Activated CD8-positive, alpha-beta memory T cell treated with anti-CD3 and anti-CD28 coated beads for 1 hour (primary cell): ENCODE measurements at places on chromosomes 6 and 20.

DNA sequence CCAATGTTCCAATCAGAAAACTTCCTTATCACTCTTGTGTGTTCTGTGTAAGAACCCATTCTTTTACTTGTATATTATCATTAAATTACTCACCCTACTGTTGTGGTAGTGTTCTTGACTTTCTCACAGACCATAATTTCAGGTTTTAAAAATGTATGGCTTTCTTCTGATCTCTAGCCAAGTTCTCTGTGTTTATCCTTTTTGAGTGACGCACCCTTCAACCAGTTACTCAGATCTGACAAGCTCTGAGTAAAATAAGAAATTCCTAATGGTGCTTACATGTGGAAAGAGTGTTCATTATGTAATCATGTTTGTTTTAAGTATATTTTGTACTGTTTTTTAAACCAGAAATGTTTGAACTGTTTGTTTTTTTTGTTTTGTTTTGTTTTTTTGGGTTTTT, 11.0 kb downstream of the TBPL1 start:
- no peak for DNase-seq

- no peak for DNase-seq
These were observed 49.4 kb downstream of the PYGB start for GRCh38 chr20:25297141-25297905.

- no peak for DNase-seq
These were observed 61.1 kb downstream of the TBC1D7 start for GRCh38 chr6:13267142-13267651.

DNA sequence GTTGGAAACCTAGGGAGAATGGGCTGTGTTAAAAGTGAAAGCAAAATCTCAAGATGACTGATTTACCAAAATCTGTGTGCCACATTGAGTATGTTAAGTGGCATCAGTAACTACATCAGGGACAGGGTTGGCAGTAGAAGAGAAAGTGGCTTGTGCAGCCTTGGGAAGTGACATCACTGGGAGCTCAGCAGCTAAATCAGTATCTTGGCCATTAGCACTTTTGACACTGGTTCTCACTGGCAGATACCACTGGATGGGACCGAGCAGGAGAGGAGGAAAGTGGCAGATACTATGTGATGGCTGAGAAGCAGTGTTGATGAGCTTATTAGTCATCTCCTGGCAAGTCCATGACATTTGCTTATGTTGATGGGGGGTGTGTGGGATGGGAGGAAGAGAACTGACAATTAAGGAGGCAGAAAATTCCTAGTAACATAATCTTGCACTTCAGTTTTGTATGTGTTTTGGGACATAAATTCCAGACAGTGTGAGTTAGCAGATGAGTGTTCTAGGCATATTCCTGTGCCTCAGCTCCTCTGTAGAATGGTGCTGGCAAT, 322.2 kb downstream of the SOX4 start:
- DNase-seq: no peak

GRCh38 chr6:157621406-157621805, 201.6 kb upstream of the SNX9 start:
- no peak for DNase-seq

DNA sequence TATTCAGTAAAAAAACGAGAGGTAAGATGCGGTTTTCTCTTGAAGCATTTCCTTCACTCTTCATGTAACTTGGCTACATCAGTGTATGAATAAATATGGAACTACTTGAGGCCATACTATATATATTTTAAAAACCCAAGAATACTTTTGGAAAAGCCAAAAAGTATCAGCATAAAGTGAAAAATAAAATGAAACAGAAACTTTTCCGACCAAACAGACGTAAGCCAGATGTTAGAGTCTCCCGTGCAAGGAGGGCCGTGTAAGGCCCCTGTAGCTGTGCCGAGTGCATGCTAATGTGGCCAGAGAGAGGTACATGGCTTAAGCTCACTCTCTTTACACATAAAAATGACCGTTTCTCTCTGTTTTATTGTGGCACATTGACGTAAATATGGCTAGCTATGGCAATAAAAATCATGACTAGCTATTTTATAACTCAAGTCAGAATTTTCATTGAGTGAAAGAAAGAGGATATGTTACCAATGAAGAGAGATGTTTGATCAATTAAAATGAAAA, 140.1 kb upstream of the GMDS start:
- no peak for DNase-seq

DNA sequence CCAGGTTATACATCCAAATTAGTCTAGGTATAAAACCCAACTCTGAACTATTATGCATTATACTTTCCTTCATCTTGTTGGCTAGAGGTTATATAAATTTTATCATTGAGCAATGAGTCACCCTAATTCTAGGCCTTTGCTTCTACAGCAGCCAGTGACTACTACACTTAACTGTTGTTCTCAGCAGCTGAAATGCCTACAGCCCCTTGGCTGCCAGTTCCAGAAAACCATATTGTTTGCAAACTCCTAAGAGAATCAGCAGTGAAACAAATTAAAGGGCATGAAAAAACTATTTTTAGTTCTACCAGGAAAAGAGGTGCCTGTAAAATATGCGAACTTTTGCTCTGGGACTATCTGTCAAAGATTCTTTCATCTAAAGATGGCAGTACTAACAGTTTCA, 292.8 kb downstream of the FRK start:
- no peak for DNase-seq

DNA sequence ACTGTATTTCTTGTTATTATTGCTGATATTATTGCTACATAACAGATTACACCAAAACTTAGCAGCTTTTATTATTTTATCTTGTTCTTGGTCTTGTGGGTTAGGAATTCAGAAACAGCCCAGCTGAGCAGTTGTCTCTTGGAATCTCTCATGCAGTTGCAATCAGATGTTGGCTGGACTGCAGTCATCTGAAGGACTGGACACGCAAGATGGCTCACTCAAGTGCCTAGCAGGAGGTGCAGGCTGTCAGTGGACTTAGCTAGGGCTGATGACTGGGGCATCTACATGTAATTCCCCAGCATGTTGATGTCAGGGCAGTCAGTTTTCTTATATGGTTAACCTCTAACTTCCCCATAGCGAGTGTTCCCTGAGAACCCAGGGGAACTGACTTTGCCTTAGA, 128.6 kb upstream of the PLCB4 start:
- DNase-seq: no peak

DNA sequence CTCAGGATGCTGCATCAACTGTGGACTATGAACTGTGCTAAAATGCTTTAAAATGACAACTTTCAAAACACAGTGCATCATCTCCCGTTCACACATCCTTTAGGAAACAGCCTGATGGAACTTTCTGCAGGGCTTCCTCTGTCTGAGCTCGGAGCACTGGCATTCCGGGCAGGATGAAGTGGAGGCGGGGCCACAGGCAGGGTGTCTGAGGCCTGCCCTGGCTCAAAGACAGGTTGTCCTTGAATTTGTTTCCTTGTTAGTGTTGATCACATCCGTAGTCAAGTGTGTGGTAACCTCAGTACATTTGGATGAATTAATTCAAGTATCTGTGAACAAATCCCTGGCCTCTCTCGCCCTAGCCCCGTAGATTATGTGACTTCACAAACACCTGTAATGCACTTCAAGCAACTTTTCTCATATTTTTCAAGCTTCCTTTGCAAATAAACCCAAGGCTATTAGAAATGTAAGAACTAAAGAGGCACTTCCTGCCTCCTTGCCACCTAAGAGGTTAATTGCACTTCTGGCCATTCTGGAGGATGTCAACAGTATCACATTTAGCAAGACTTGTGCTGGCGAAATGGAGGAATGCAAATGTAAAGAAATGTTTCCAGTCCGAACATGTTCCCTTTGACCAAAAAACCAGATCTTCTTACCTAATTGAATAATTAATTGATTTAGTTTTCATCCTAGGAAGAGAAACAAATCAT, 3.1 kb downstream of the CD93 start:
- no peak for DNase-seq

- DNase-seq: no peak
These were observed 17.6 kb downstream of the EEF1A1 start for GRCh38 chr6:73503027-73503772.

DNA sequence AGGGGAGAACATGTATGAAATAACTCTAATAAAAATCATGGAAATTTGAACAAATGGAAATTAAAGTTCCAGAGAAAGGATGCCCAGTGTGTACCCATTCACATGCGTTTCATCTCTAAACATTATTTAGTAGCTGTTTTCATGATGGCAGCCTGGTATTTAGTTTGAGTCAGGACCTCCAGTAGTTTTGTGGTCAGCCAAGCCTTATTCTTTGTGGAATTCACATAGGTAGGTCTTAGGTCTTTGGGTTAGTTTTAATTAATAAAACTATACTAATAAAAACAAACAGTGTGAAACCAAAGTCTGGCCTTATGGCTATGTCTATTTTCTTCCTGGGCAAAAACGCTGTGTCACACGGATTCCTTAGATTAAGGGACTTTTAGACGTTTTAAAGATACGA, 137.8 kb downstream of the FOXC1 start:
- DNase-seq: no peak

GRCh38 chr6:52103623-52104022, 16.2 kb upstream of the PKHD1 start:
- no peak for DNase-seq

GRCh38 chr20:53580376-53581111, 13.1 kb downstream of the ZNF217 start:
- no peak for DNase-seq

DNA sequence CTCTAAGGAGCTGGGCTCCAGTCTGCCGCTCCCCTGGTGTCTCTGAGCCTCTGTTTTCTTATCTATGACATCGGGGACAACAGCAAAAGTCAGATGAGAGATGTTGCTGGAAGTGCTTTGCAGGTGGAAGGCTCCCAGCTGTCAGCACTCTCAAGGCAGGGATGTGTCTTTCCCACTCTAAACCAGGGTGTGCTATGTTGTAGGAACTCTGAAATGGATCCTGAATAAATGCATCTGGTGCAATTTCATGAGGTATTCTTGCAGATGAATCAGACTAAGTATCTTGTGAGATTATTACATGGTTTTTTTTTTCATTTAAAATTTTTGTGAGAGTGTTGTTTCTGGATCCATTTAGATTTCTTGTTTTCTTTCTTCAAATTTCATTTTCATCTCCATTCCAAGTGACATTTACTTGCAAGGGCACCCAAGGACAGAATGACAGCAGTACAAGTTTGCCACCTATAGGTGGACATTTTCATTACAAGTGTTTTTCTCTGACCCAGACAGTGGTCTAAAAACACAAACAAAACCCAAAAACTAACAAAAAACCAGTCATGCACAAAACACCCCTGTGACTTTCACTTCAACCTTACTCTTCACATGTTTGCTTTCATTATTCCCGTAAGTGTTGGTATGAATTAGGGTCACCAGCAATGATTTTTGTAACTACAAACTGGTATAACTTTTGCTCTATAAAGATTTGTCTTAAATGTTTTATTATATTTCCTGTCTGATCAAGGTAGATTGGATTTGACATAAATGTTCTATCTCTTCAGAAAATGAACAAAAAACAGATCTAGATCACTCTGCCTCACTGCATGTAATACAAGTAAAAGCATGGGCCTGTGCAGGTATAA, 14.7 kb upstream of the SIM1 start:
- no peak for DNase-seq

GRCh38 chr6:146041282-146041681, 12.4 kb downstream of the GRM1 start:
- DNase-seq: no peak

DNA sequence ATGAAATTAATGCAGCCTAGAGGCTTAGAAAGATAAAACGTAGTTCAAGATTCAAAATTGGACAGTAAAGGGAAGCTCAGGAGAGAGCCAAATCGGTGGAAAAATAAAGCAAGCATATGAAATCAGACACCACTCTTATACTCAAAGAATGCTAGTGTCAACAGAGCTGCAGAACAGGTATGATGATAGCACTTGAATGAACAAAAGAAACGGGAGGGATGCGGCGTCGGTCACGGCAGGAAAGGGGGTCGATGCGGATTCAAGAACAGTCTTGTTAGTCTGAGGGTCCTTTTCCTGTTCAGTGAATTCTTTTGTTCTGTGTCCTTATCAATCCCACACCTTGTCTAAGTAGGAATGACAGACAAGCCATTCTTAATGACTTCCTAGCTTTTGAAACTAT, 114.4 kb downstream of the FOXC1 start:
- DNase-seq: no peak

- DNase-seq: no peak
These were observed 142.6 kb downstream of the CEBPB start for GRCh38 chr20:50333131-50333670.

- no peak for DNase-seq
These were observed 459.2 kb upstream of the SOX4 start for GRCh38 chr6:21134356-21134755.

DNA sequence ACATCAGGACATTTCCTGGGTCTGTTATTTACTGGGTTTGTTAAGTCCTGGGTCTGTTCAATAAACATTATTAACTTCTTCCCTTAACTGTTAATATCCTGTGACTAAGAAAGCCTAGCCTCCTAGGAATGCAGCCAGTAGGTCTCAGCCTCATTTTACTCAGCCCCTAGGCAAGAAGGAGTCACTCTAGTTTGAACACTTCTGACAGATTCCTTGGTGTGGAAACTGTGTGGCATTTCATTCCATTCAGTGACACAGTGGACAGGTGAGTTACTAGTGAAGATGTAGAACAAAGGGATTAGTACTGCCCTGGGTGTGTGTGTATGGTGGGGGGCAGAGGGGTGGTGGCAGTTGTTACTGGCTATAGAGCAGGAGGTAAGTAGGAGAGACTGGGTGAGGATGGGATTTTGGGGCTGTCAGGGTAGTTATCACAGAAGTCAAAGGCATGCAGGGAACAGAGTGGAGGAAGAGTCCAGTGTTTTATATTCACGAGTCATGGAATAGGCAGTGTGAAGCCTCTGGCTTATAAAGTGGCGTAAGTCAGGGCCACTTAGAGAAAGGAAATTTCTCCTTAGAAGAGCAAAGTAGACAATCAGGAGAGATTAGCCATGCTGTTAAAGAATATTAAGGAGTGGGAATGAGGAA, 28.4 kb downstream of the RNF182 start:
- no peak for DNase-seq

DNA sequence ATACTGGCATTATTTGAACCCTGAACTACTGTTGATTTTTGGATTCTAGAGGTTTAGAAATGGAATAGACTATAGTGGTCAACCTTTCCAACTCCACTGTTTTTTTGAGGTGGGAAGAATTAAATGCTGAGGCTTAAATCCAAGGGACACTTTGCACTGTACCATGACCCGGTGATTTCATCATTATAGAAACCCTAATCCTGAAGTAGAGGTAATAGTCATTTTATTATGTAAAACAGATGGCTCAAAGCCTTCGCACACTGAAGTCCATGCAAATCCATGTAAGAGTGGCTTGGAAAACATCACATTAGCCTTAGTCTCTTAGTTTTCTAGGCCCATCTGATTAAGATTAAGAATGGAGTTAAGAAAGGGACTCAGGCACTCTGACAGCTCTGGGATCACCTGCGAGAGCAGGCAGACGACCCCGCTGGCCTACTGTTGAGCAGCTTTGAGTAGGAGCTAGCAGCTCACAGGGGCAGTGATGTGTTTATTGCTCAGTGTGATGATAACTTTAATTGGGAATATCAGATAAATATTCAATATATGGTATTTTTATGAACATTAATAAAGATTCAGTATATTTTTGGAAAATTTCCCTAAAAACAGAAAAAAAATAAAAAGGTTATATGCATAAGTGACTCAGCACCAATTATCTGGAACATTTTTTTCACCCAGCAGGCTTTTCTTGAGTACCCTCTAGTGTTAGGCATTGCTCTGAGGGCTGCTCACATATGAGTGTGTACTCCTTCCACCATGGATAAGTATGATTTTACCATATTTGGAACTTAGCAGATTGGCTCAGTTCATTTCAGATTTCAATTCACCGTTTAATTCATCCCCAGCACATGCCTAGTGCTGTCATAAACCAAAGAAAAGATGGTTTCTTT, 13.4 kb downstream of the SLX4IP start:
- no peak for DNase-seq
